ENCODE measurements at places on chromosomes 2 and 18.

DNA sequence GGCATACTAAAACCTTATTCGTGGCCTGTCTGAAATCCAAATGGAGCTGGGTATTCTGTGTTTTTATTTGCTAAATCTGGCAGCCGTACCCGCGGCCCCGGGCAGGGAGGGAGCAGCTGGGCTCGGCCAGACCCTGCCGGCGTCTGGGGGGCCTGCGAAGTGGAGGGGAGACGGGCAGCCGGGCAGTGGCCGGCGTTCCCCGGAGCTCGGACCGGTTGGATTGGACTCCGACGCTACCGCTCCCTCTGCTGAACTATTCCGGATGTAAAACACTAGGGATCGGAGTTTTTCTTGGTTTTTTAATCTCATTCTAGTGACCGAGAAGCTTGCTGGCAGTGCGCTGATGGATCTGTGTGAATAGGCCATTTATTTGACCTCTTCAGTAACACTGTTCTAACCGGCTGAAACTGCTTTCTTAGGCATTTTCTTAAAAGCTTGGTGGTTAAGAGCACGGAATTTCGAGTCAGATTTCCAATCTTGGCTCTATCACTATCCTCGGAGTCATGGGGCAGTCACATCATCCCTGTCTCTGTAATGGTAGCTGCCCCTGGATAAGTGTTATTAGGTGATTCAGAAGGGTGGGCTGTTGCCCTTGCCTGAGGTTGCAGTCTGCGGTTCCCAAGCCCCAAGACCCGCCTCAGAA lies 694 bp downstream of the UNC50 start:
- DNase-seq: no peak

DNA sequence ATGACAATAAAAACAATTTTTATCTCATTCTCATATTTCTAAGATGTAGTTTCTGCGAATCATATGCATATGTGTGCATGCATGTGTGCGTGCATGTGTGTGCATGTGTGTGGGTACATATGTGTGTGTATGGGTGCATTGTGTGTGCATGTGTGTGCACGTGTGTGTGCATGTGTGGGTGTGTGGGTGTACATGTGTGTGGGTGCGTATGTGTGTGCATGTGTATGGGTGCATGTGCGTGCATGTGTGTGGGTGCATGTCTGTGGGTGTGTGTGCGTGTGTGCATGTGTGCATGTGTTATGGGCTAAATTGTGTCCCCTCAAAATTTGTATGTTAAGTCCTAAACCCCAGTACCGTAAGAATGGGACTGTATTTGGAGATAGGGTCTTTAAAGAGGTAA lies 49.3 kb downstream of the COL6A3 start:
- DNase-seq: no peak

DNA sequence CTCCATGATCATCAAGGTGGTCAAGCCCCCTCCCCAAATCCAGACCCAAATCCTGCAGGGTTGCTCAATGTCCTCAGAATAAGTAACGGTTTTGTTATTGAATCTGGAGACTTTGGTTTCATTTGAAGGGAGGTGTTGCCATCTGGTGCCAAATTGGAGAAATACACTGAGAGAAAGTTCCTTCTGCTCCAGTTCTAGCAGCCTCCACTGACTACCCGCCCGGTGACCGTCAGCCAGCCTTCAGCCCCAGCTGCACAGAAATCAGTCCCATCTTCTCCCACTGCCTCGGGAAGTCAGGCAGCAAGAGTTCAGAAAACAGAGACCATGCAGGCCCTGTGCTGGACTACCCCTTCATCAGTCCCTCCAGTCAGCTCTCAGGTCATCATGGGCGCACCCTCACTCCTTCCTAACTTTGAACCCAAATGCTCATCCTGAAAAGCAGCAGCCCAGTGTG lies 38.7 kb downstream of the PKDCC start:
- DNase-seq: no peak

DNA sequence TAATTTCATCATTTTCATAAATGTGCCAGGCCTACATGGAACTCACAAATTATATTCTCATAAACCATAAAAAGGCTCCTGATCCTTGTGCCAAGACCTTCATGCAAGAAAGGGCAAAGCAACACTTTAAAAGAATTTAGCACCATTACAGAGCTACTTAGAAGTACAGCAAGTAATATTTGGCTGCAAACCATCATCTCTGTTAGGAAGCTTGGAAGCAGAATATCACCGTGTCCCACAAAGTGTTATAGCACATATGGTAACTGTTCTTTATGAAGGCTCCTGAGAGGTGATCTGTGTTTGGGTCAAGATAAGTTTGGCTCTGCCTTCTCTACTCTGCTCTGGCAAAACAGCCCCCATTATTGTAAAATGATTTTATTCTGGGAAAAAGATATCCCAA lies 59.7 kb upstream of the KCNJ3 start:
- no peak for DNase-seq

DNA sequence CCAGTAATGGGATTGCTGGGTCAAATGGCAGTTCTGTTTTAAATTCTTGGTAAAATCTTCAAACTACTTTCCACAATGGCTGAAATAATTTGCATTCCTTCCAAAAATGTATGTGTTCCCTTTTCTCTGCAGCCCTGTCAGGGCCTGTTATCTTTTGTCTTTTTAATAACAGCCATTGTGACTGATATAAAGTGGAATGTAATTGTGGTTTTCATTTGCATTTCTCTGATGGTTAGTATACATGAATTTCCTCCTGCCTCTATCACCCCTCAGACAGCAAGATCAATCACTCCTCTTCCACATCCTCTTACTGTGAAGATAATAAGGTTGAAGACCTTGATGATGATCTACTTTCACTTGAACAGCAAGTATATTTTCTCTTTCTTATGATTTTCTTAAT lies 304.8 kb upstream of the FSIP2 start:
- DNase-seq: no peak

- no peak for DNase-seq
These were observed 84.7 kb downstream of the ASAP2 start for GRCh38 chr2:9291331-9291730.

- DNase-seq: no peak
These were observed 383.1 kb downstream of the TSN start for GRCh38 chr2:122138561-122138960.

DNA sequence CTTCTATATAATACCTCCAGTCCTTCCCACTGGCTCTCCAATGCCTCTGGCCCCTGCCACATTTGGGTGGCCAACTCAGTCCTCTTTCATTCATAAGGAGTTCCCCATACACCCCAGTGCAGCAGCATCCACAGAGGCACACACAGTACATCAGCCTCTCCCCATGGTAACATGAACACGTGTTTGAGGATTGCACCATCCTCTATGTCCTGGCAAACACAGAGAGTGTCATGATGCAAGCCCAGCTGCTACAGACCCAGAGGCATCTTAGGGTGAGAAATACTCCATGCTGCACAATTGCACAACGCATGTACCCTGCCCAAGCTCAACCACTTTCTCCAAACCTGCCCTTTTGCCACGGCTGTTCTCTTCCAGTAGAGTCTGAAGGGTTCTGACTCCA lies 11.5 kb downstream of the IGFBP5 start:
- no peak for DNase-seq

DNA sequence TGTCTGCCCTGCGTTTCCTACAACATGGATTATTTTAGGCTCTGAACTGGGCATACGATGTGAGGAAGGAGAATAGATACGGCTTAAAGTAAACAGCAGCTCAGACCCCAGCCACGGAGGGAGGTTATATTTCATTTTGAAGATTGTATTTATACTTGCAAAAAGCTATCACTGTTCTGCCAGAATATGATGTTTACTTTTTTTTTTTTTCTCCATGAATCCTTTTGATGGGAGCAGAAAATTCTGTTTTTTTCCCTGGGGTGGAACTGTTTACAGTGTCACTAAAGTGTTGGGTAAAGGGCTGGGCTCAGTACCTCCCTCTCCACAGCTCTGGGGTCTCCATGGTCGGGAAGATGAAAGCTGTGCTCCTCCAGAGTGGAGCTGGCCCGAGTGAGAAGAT lies 13.1 kb downstream of the PCARE start:
- no peak for DNase-seq

Measured in HFF-Myc (cell line).